HFFc6 (cell line): ENCODE measurements at places on chromosomes 5 and 9. TPM values are rescaled to one million over a fixed set of nuclear protein-coding genes. Genes with fewer than 3 reads are reported as not detected.

The QRFP gene
- total RNA-seq: not detected in 3 replicates

The PCDHGC5 gene
- 2.4 to 5.3 TPM (median 4.7 TPM) in 3 replicates for total RNA-seq

The SPATA6L gene
- total RNA-seq: 0.20 to 0.73 TPM (median 0.54 TPM) in 3 replicates

The LHX6 gene
- total RNA-seq: not detected in 3 replicates

The NCS1 gene
- total RNA-seq: 97.2 and 104 TPM in 2 replicates

The C9 gene
- 0.18 TPM in 1 of 2 replicates, not detected in the other for total RNA-seq

The FBP2 gene
- not detected in 3 replicates for total RNA-seq

The CAMK2A gene
- 0.18 to 0.42 TPM (median 0.37 TPM) in 3 replicates for total RNA-seq

DNA sequence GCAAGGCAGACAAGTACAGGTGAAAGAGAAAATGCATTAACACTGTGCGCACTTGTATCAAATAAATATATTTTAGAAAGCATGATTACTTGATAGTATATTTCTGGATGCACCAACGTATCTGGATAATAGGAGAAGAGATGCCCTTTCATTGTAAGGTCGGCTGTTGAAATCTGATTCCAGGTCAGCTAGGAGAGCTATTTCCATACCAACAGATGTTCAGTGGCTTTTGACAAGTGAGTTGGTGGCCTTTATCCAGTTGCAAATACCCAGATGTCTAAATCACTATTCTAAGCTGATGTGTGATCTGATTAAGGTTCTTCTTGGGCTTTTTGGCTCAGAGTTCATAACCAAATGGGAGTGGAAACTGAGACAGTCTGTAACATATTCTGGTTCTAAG is 128.2 kb upstream of the TBCA start:
- no peak for DNase-seq

GRCh38 chr9:134915046-134915985 is 2.4 kb downstream of the FCN1 start:
- DNase-seq: no peak

GRCh38 chr9:16743375-16743774 is 127.1 kb downstream of the BNC2 start:
- no peak for DNase-seq

GRCh38 chr9:21989440-21990189 is 4.6 kb downstream of the CDKN2A start:
- DNase-seq: no peak

GRCh38 chr5:52925001-52925400 is 64.2 kb upstream of the ITGA2 start:
- DNase-seq: no peak

DNA sequence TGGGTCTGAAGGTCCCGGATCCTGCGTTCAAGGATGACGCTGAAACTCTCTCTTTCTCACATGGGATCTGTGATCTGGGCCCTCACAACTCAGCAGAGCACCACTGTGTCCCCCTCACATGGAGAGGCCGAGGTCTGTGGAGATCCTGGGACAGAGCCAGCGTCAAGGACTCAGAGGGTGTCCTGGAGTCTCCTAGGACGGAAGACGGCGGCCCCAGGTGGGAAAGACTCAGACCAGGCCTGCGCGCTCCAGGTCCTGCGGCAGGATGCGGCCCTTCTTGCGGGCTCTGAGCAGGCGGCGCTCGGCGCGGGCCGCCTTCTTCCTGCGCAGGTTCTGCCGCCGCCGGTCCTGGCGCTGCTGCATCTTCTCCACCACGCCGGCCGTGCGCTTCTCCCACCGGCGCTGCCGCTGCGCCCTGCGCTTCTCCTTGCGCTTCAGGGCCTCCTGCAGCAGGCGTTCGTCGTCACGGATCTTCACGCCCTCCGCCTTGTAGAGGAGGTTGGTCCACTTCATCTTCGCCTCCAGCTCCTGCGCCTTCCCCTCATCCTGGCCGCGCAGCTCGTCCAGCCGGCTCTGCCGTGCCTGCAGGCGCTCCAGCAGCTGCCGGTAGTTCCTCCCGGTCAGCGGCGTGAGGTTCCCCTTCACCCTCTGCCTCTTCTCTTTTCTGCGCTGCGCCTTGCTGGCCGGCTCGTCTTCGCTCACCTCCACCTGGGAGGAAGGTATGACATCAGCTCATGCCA is 4.2 kb downstream of the SURF6 start:
- no peak for DNase-seq

DNA sequence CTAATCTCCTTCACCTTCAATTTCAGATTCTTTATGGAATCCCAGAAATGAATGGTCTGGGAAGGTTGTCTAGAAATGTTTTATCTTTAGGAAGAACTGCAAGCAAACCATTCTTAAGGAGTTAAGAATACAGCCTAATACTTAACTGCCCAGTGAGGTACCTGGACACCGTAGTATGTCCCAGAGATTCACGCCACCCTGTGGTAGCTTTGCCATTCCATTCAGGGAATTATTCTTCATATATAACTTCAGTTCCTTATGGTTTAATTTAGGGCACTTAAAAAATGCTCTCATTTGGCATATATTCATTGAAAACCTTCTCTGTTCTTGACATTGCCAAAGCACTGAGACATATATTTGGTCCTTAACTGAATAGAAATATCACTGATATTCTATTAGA is 49.7 kb downstream of the ACTBL2 start:
- DNase-seq: no peak

DNA sequence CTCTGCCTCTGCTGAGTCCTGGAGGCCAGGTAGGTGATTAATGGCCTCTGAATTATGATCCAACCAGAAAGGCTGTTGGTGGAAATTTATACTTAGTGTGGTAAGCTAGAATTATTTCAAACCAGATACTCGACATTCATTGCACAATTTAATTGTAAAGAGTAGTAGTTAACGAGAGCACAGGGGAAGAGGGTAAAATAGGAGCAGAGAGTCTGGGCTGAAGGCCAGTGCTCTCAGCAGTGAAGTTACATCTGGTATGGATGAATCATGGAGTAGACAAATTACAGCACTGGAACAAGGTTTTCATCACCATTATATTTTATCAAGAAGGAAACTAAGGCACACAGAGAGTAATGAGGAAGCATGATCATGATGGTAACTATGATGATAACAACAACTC is 92.5 kb downstream of the TLR4 start:
- peak; percentile 30 for DNase-seq

- DNase-seq: peak; percentile 88
Observed at GRCh38 chr5:145847499-145848497, 12.7 kb upstream of the PRELID2 start.

DNA sequence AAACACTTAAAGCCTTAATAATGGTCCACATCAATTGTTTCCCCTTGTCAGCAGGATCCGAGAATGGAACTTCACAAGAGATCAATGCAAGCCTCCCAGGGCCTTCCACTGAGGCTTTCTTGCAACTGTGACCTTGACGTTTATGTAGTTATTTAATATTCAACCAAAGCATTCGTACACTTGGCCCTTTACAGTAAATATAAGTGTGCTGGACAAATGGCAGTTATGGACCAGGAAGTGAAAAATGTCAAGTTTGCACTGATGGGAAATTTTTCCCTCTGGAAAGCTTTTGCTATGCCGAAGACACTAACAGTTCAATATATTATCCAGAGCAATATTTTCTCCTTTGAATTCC is 101.8 kb downstream of the TTLL11 start:
- DNase-seq: no peak

DNA sequence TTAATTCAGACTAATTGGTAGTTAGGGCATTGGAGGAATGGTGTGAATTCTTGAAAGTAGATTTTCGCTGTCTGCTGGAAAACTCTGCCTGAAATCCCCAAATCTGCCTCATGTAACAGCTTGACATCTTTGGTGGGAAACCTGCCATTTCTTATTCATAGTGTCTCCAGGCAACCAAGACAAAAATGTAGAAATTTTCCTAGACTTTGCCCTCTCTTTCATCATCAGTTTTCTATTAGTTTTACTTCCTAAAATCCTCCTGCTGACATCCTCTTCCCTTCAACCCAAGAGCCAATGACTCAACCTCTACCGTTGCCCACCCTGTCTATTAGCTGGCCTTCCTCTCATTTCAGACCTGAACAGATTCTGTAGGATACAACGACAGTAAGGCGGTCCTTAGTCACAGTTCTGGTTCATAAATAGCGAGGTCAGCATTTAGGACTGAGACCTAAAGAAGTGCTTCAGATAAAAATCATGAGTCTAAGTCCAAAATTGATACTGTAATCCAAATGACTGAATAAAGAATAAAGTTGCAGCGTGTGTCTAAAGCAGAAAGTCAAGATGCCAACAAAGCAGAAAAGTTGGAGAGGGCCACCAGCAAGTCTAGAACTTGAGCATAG is 133.9 kb downstream of the MUSK start:
- peak; percentile 13 for DNase-seq
